ENCODE measurements at places on chromosomes 1 and 21.

GRCh38 chr21:40049031-40049930 is 182.0 kb downstream of the PCP4 start:
- peak; percentile 40 for DNase-seq

DNA sequence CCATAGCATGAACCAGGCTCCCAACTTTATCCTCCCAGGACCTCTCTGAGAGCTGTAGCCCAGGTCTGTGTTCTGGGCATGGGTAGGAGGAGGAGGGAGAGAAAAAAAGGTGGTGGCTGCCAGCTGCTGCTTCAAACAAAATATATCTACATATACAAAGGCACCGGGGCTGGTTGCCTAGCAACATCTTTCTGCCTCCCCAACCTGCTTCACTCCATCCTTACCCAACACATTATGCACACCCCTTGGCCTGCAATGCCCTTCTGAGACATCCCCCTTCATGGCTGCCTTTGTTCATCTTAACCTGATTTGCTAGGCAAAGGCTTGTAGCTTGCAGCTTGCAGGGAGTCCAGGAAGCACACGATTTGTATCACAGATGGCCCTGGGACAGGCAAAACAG is 27.2 kb upstream of the ATP1A1 start:
- DNase-seq, result peak; percentile 44

- DNase-seq, result no peak
These were observed 21.8 kb downstream of the LPAR3 start for GRCh38 chr1:84871181-84871580.

DNA sequence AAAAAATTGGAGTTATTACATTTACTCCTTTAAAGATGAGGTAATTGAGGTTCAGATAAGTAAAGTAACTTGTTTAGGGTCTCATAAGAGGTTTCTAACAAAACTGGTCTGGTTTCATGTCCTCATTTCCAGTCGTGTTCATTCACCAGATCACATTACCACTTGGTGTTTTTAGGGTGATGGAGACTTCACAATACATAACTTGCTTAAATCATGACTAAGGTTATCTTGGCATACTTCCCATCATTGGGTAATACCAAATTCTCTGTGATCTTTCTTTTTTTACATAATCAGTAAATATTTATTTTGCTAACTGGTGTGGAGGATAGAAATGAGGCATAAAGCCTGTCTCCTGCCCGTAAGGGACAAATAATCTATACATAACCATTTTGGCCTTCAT is 31.6 kb upstream of the RPTN start:
- DNase-seq, result no peak

- no peak for DNase-seq
These were observed 42.6 kb upstream of the ADGRL2 start for GRCh38 chr1:81758181-81758580.

DNA sequence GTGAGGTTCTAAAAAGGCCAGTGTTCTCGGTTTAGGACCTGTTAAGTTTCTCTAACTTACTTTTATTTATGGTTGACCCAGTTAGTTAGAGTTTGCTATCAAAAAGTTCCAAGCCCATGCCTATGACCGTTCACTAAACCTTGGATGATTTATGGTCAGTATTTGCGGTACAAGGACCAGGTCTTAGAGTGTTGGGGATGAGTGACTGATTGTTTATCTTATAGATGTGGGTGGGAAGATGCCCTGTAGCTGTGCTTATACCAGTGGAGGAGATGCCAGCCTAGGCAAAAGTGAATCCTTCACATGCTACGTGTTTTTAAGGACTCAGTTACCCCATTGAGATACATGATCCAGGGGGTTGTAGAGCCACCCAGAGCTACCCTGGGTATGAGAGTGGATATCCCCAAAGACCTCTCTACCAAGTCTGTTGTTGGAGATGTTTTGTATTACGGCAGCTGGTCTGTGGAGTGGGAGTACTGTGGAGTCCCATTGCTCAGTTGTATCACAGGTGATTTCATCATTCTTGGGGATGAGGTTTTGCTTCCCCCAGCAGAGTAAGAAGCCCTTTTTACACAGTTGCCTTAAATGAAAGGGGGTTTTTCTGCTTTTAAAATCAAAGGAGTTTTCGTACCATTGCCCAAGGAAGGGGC is 2.1 kb downstream of the SLC22A15 start:
- no peak for DNase-seq

DNA sequence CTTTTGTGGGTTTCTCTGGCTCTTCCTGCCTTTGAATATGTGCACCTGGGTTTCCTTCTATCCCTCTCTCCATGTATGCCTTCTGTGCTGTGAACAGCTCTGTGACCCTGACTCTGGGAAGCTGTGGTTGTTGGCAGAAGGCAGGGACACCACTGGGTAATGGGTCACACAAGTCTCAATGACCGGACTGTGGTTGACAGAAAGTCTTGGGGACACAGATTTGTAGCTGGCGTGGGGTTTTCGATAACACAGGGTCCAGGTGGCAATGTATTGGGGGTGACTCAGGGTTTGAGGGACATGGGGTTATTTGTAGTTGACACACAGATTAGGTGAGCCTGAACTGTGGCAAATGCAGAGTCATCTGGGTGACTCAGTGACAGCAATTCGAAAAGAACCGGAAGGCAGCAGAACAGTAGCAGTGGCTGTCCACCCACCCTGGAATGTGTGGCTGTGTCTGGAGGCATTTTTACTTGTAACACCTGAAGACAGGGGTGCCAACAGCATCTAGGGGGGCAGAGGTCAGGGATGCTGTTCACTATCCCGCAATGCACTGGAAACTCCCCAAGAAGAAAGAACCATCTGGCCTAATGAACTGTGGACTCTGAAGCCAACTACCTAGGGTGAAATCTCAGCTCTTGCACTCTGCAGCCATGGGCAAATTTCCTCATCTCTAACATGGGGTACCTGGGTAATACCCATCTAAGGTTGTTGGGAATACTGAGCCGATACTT is 13.0 kb upstream of the SLC6A9 start:
- DNase-seq, result no peak

DNA sequence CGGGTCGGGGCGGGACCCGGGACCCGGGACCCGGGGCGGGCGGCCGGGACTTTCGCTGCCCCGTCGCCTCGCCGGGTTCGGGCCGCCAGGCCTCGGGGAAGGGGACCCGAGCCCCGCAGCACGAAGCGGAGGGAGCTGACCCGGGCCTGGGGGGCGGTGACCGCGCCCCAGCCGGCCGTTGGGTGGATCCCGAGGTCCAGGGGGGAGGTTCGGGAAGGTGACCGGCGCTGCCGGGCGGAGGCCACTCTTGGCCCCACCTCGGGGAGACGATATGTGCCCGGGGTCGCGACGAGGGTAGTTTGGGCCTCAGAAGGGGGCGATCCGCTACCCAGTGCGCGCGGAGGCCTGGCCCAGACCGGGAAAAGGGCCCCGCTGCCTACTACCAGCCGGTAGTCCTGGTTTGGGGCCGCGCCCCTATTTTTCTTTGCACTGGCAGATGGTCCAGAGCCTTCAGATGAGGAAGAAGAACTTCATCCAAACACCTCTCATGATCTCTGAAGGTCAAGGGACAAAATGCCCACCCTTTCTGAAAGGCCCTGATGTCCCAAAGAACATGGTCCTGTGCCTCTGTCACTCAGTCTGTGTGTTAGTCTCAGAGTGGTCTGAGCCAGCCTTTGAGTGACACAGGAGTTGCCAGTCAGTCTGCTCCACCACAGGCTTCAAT is 766 bp downstream of the AGO4 start:
- DNase-seq, result peak; percentile 11

GRCh38 chr1:94803517-94804441 is 16.4 kb upstream of the SLC44A3 start:
- no peak for DNase-seq

- no peak for DNase-seq
These were observed 49.7 kb downstream of the SIPA1L2 start for GRCh38 chr1:232579958-232580941.

- DNase-seq, result no peak
These were observed 175.2 kb downstream of the TYW3 start for GRCh38 chr1:74908131-74908530.

DNA sequence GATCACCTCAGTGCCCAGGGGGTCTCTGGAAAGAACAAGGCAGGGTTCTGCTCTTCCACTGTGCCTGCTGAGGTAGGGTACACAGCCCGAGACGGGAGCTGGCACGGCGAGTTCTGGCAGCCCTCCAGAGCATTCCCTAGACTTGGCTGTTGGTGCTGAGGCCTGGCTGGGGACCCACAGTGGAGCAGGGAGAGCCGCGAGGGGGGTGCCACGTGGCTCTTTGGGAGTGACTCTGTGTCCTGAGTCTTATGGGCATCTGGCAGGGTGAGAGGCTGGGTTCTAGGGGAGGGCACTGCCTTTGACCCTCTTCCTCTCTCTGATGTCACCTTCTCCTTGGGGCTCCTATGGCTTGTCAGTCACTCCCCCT is 336.4 kb downstream of the CAMTA1 start:
- DNase-seq, result peak; percentile 62

DNA sequence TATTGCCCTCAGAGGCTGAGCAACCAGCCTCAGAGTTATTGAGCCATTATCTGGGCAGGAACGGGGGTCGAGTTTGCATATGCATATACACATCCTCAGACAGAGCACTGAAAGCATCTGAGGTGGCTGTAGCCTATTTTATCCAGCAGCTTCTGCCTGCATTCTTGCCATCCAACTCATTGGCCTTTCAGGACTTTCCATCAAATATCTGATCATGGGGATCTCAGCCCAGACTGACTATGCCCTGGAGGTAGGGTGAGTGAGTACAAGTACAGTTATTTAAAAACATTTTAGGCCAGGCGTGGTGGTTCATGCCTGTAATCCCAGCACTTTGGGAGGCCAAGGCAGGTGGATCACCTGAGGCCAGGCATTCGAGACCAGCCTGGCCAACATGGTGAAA is 1.8 kb upstream of the MTF1 start:
- DNase-seq, result no peak

DNA sequence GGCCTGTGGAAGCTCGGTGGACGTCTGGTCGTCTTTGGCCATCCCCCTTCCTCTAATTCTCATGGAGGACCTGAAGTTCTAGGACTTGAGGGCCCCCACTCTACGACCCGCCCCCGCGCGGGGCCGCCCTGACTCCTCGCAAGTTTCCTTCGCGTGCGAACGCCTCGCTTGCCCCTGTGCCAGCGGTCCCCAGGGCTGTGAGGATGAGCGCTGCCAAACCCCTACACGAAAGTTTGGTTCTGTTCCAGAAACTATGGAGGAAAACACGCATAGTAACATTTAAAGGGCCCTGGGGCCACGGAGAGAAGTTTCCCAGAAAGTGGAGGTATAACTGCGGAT is 304 bp upstream of the GNG12 start:
- no peak for DNase-seq

DNA sequence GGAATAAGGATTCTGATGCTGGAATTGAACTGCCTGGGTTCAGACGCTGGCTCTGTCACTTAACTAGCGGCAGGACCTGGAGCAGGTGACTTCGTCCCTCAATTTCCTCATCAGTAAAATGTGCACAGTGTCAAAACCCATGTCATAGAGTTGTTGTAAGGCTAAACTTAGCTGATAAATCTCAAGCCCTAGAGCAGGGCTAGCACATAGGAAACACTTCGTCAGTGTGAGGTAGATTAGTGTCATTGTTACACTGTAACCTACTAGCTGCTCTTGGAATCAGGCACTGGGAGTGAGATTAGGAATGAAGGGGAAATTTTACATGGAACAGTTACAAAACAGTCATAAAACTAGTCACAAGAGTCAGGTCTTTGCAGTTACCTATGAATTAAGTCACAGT is 56.1 kb upstream of the ANGPTL1 start:
- no peak for DNase-seq

GRCh38 chr1:27341525-27342252 is at the start of gene SYTL1:
SYTL1 (plus strand) TSS chr1:27342022; CDS start chr1:27345335, 3,313 bp downstream.
- DNase-seq, result no peak

DNA sequence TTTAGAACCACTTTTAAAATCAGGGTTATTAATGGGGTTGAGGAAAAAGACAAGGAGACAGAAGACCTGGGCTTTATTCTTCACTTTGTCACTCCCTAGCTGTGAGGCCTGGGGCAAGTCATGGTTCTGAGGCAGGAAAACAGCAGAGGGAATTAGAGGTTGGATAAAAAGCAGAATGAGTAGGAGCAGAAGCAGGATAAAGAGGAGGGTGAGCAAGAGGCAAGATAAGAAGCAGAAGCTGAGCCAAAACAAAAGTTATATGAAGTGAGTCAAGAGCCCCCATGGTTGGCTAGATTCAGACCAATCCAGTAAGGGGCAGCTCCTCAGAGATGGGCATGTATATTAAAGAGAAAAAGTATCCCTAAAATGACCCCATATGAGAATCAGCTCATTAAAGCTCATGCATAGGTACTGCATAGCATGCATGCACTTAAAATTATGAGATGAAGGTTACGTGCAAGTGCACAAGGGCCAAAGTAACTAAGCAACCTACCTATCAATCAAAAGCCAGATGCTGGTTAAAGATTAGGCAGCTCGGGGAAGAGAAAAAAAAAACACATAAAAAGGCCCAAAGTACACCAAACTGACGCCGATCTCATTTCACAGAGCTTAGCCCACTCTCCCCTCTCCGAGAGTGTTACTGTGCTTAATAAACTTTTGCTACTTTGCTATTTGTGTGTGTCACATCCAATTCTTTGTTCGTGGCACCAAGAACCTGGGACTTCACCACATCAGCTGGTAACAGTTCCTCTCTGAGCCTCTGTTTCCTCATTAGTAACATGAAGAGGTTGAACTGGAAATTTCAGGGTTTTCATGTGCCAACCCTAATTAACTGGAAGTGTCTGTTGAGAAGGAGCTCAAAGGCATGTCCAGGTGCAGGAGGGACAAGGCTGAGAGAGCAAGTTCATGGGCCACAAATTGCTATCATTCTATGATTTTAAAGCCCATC is 2.2 kb downstream of the AVPR1B start:
- DNase-seq, result no peak

DNA sequence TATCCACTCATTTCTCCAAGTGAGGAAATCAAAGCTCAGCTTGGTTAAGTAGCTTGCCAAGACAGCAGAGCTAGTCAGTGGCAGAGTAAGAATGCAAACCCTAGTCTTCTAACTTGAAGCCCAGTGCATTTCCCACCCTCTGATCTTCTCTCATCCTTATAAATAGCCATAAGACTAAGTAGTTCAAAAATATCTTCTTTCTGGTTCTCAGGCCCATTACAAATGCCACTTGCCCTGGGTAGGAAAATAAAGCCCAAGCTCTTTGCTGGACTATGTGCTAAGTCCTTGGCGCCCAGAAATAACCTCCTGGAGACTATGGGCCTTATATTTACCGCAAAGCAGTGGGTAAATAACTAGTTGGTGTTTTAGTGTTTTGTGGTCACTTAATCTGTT is 505.8 kb downstream of the PLPP3 start:
- no peak for DNase-seq

- DNase-seq, result no peak
These were observed 38.5 kb upstream of the SGIP1 start for GRCh38 chr1:66495495-66495894.

- DNase-seq, result no peak
These were observed 1211.0 kb upstream of the ADGRL4 start for GRCh38 chr1:80217377-80217986.

GRCh38 chr1:169528215-169529067 is 42.7 kb upstream of the SLC19A2 start:
- DNase-seq, result no peak

DNA sequence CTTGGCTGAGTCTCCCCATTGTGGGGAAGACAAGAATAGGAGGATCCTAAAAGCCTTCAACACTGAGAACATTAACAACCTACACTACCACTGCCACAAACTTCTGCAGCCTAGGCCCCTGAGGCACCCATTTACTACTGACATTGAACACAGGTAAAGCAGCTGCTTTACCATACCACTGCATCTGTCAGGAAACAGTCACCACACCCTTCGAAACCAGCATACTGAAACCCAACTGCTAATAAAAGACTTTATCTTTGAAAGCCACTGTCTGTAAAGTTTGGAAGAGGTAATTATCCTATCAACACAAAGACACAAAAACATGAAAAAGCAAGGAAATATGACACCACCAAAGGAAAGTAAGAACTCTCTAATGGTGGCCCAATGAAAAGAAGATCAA is 7.4 kb downstream of the IFNAR1 start:
- DNase-seq, result no peak

All from posterior cingulate gyrus (tissue), 11 donors.